ENCODE measurements at places on chromosomes 1 and 21.
A peak's percentile ranks its signal among the peaks of the same experiment; 100 is the strongest.

DNA sequence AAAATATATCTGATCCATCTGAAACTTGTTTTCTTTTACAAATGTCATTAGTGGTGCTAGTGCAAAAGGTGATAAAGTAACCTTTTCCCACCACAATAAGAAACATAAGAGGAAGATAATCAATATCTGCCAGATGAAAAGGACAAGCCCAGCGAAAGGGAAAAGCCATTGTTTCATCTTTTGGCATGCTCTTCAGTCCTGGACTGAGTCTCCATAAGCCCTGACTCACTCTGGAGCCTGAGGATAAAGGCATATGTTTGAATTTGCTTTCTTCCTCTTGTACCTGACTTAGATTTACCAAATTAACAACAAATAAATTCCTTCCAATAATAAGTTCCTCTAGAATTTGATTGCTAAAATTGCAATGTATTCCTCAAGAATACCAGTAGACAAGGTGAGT lies 13.6 kb downstream of the DNAJC11 start:
- no peak for DNase-seq

DNA sequence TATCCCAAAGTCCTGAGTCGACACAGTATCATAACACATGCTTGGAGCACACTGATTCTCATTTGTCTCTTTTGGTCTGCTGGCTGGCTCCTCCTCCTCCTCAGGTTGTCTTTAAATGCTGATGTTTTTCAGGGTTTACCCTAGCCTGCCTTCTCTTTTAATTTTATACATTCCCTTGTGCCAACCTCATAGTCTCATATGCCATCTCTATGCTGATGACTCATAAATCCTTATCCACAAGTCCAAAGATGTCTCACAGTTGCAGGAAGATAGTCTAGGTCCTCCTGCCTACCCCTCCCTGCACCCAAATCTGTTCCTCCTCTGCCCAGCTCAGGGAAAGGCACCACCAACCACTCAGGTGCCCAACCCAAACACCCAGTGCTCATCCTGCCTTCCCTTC lies 108.3 kb downstream of the SIPA1L2 start:
- DNase-seq: no peak

- no peak for DNase-seq
These were observed 32.1 kb downstream of the PCSK9 start for GRCh38 chr1:55071477-55071876.

DNA sequence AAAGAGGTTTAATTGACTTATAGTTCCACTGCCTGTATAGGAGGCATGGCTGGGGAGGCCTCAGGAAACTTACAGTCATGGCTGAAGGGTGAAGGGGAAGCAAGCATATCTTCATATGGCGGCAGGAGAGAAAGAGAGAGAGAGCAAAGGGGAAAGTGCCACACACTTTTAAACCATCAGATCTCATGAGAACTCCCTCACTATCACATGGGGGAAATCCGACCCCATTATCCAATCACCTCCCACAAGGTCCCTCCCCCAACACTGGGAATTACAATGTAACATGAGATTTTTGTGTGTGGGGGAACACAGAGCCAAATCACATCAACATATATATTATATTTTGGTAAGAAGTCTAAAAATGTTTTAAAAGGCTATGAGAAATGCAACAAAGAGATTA lies 27.2 kb downstream of the FABP3 start:
- DNase-seq: no peak

- DNase-seq: no peak
These were observed 1020.2 kb downstream of the TTLL7 start for GRCh38 chr1:82978461-82979324.

DNA sequence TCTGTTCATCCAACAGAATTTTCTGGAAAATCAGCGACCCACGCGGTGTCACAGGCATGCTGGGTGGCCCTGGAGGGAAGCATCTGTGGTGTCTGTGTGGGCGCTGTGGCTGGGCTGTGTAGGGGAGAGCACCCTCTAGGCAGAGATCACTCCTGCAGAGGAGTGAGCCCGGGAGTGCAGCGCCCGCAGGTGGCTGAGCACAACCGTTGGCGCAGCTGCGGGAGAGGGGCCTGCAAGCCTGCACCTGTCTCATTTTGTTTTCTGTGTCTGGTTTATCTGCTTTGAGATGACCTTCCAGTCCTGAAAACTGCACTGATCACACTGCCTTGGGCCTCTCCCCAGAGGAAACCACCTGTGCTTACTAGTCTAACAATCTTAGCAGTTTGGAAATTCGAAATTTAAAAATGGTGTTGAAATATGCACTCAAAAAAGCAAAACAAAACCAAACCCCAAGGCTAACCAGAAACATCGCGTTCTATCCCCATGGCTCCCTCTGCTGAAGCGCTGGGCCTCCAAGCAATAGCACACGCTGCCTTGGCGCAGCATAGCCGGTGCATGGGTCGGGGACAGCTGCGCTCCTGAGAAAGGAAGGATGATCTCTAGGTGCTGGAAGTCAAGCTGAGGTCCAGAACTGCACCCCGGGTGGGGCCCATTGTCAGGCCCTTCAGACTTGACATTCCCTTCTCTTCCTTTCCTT lies 4.8 kb downstream of the FAM3B start:
- no peak for DNase-seq

GRCh38 chr1:87449348-87449963 lies 120.8 kb downstream of the LMO4 start:
- peak; percentile 11 for DNase-seq

- DNase-seq: no peak
These were observed 15.3 kb upstream of the MYOM3 start for GRCh38 chr1:24127134-24127800.

DNA sequence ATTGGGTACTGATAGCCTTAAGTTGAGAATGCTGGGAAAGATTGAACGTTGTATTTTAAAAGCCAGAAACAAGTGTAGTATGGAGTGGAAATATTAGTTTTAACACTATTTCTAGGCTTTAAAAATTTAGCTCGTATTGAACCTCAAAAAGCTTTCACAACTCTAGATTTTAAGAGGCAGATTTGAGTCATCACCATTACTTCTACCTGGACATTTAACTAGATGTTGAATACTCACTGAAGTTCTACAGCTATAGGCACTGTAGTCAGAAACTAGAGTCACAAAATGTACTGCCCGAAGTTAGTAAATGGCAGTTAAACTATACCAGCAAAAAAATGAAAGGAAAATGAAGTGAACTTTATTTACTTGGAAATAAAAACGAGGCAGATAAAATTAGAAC lies 96.5 kb downstream of the NEK7 start:
- no peak for DNase-seq

DNA sequence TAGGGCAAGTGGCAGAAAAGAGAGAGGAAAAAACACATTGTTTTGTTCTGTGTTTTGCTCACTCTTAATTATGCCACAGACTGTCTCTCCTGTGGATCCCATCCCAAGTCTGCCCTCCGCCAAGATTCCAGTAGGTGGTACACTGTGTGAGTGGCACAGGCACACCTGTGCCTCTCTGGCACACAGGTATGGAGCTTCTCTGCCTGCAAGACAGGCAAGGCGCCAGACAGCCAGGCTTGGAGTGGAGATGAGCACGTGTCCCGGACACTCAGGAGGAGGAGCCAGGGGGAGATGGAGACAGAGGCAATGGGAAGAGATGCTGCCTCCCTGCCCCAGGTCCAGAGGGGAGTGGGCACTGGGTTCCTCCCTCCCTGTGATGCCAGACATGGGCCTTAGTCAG lies 6.5 kb upstream of the GRIK3 start:
- DNase-seq: no peak

- no peak for DNase-seq
These were observed 7.5 kb downstream of the PTPRU start for GRCh38 chr1:29243871-29244200.

DNA sequence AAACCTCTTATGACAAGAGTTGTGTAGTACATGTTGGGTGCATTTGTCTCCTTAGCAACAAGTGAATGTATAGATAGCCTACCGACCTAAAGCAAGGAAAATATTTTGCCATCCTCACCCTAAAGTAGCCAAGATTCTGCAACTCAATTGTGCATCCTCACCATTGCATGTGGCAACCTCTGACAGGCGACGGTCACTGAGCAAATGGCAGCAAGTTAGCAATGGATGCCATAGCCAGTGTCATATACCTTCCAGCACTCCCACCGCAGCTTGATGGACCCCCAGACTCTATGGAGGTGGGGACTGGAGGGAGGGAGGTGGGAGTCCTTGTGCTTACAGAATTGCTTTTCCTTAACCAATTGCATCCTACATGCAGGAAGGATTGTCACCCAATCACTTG lies 17.0 kb downstream of the PROX1 start:
- no peak for DNase-seq

- DNase-seq: no peak
These were observed 106.8 kb upstream of the USP24 start for GRCh38 chr1:55321942-55322341.

GRCh38 chr1:164191191-164191590 lies 367.8 kb upstream of the PBX1 start:
- DNase-seq: no peak

DNA sequence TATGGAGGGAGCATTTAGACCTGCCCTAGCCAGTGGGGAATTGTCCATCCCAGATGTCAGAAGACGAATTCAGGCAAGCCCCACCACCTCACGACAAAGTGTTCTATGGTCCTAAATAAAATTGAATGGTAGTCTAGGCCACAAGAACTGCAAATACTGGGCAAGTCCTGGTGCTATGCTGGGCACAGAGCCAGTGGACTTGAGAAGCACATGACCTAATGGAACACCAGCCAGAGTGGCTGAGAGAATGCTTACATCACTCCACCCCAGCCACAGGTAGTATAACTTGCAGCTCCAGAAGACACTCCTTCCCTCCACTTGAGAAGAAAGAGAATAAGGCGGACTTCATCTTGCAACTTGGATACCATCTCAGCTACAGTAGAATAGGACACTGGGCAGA lies 567.3 kb upstream of the CXADR start:
- DNase-seq: no peak

DNA sequence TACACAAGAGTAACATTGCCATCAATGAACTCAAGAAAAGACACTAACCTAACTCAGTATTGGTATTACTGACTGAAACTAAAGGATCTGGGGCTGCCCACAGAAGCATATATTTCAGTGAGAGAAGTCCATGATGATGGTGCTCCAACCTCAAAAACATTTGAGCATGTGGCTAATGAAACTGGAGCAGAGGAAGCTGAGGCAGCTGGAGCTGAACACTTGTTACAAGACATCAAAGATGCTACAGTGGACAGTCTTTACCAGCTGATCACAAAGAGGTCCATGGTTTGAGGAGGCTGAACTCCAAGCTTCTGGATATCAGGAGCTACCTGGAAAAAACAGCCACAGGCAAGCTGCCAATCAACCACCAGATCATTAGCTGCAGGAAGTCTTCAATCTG lies 42.2 kb upstream of the TTC39A start:
- DNase-seq: no peak

DNA sequence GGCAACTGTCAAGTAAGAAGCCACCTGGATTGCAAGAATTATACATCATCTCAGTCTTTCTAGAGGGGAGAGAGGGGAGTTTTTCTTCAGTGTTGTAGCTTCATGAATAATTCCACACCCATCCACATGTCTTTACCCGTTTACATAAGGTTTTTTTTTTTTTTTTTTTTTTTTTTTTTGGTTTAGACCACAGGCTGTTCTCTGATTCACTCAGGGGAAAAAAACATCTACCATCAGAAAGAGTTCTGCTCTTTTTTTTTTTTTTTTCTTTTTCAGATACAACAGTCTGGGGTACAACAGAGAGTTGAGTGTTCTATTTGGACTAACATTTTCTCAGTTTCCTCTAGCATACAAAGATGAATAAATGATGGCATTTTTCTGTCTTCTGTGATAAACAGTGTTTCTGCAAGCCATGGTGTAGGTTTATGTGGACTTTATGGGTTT lies 4.9 kb upstream of the KIF14 start:
- DNase-seq: no peak

GRCh38 chr1:160400646-160401486 lies 502 bp downstream of the VANGL2 start:
- no peak for DNase-seq

DNA sequence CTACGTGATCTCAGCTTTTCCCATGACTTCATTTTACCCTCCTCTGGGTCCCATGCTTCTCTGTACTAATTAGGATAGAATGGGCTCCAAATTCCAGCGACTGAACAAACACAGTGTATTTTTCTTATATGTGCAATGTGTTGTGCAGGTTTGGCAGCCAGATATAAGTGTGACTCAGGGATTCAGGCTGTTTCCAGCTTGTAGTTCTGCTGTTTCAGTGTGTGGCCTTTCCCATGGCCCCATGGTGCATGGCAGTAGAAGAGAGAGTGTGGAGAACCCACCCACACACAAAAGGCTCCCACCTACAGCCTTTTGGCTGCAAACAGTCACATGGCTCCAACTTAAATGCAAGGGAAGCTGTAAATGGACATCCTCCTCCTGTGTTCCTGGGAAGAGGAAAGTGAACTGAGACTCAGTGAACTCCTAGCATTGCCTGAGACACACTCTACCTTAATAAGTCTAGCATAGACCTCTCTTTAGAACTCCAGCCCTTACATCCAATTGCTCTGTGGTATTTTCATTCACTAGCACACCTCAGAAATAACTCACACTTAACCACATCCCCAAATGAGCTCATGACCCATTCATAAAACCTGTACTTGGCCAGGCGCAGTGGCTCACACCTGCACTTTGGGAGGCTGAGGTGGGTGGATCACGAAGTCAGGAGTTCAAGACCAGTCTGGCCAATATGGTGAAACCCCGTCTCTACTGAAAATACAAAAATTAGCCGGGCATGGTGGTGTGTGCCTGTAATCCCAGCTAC lies 58.7 kb downstream of the KIAA0040 start:
- DNase-seq: no peak

- DNase-seq: no peak
These were observed 30.3 kb downstream of the TEX35 start for GRCh38 chr1:178543290-178543607.

- DNase-seq: no peak
These were observed 32.4 kb upstream of the MYSM1 start for GRCh38 chr1:58732087-58732775.

DNA sequence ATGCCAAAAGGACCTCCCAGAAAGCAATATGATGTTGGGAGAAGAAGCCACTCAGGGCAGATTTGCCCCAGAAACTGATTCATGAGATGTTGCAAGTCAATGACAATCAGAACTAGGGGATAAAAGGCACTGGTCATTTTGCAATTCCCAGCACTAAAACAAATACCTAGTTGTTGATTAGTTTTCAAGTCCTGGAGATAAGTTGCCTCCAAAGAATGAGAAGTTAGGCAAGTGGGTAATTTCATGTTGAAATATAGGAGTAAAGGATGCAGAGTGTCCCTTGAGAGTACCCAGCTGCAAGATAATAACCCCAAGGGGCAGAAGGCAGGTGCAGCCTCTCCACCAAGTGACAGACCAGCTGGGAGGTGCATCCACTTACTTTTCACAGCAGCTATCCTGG lies 363.6 kb downstream of the PBX1 start:
- no peak for DNase-seq

DNA sequence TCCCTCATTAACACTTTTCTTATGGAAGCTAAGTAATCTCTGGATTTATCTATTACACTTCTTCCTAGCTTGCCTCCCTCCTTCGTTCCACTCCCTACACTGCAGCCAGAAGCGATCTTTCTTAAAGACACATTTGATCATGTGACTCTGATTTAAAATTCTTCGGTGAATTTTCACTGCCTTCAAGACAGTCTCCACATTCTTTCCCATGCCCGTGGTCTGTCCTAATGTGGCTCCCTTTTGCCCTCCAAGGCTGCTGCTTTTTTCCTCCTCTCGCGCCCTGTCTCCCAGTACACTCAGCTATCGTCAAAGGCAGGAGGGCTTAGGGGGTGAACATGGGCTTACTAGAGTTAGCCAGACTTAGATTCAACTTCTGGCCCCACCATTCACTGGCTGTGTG lies 64.4 kb downstream of the SDCCAG8 start:
- no peak for DNase-seq

Data from activated T-helper 9 cell treated with anti-CD3 and anti-CD28 coated beads, Interleukin-2, amount 50 U/mL, for 16 hours (primary cell).